ENCODE measurements at places on chromosomes 2 and 18.
A peak's percentile ranks its signal among the peaks of the same experiment; 100 is the strongest.

- peak; percentile 35 for DNase-seq
Measured at GRCh38 chr2:30511122-30512083, 64.4 kb downstream of the LCLAT1 start.

GRCh38 chr18:47345291-47345690, 93.8 kb upstream of the SKOR2 start:
- DNase-seq, result no peak

- DNase-seq, result peak; percentile 46
Measured at GRCh38 chr2:85678794-85679672, 11.0 kb upstream of the SFTPB start.

- DNase-seq, result no peak
Measured at GRCh38 chr2:227765788-227766372, 20.2 kb downstream of the SCYGR8 start.

GRCh38 chr18:76504749-76505148, 9.7 kb upstream of the ZNF516 start:
- DNase-seq, result no peak

- no peak for DNase-seq
Measured at GRCh38 chr18:48456838-48457237, 47.7 kb upstream of the ZBTB7C start.

GRCh38 chr2:41622301-41622700, 425.5 kb upstream of the PKDCC start:
- no peak for DNase-seq

DNA sequence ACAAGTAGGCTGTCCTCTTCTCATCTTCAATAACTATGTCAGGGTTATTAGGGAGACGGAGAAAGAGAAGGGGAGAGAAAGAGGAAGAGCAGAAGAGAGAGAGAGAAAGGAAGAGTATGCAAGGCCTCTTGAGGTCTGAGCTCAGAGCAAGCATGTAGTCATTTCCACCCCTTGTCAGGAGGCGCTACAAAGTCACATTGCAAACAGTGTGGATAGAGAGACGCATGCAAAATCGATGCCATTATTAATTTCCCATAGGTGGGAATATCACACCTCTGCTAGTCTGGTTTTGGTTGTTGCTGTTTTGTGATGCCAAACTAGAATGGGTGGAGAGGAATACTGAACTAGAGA, 24.2 kb upstream of the SERPINE2 start:
- no peak for DNase-seq
